ENCODE measurements at places on chromosomes 13 and 19.

GRCh38 chr13:49272296-49272695 is 24.6 kb downstream of the CDADC1 start:
- no peak for DNase-seq

DNA sequence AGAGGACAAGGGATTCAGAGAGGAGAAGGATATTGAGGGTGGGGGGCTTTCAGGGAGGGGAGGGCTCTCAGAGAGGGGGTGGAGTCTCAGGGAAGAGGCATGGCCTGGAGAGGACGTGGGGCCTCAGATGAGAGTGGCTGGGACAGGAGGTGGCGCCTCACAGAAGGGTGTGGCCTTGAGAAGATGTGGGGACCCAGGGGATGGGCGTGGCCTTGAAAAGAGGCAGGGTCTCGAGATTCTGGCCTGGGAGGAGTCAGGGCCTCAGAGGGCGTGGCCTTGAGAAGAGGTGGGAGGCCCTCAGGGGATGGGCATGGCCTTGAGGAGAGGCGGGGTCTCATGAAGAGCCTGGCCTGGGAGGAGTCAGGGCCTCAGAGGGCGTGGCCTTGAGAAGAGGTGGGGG is 23.7 kb upstream of the TNFSF14 start:
- DNase-seq: no peak

DNA sequence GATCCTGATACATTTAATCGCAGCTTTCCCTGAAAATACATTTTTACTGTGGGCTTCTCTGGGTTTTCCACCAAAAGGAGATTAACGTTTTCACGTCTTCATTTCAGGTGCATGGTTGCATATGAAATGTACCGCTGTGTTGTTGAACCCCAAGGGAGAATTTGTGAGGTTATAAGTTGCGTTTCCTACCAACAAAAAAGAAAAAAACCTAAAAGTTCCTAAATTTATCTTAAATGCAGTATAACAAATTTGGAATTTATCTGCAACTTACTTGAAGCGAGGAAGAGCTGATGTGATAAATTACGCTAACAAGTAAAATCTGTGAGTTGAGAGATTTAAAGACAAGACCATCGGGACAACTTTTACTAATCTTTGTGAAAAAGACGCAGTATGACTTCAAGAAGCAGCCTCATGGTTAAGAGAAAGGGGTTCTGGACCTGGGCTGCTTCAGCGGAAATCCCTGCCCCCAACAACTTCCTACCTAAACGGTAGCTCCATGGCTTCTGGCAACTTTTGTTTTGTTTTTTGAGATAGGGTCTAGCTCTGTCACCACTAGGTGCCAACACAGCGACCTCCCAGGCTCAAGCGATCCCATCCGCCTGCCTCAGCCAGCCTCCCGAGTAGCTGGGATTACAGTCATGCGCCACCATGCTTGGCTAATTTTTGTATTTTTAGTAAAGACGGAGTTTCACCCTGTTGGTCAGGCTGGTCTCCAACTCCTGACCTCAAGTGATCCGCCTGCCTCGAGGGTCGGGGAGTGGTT is 958 bp upstream of the OBI1 start:
- DNase-seq: peak; percentile 45

DNA sequence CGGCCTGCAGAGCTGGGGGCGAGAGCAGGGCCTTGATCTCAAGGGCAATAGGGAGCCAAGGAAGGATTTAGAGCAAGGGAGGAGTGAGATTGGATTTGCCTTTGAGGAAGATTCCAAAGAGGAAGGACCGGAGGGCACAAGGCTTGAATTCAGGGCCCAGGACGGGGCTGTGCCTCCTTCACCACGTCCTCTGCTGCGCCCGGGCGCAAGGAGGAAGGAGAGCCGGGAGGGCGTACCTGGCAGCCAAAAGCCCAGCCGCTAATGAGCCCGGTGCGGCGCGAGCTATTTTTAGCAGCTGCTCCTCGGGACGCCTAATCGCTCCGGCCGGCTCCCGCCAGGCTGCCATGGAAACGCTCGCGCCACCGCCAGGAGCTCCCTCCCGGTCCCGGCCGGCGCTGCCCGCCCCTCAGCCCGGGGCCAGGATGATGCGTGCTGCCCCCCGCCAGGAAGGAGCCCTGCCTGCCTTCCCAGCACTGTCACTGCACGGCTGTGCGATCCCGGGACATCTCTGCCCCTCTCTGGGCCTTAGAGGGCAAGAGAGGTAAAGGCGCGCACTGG is 31.3 kb downstream of the TINCR start:
- peak; percentile 98 for DNase-seq

DNA sequence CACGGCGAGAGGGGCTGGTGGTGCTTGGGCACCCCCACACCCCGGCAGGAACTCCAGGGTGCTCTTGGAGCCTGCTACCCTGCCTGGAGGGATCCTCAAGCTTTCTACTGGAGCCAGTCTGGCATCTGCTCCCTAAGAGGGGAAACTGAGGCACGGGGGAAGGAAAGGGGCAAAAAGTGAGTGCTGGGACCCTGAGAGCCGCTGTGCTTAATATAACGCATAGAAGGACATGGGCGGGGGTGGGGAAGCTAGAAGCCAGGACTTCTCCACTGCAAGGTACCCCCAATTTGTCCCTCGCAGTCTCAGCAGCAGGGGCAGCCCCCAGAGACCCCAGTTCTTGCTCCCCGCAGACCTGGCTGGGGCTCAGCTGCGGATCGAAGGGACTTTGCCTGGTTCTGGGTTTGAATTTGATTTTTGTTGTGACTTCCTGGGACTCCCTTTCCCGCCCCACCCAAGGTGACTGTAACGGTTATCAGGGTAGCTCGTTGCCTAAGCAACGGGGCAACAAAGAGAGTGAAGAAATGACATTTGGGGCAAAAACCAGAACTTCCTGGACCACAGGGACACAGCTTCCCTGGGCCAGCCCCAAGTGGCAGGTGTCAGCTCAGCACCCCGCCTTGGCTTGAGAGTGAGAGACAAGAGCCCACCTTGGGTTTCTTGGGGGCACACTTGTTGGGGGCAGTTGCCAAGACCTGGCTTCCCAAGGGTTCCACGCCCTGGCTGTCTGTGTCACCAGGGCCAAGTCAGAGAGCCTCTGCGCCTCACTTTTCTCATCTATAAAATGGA is 638 bp downstream of the ADGRE5 start:
- no peak for DNase-seq

GRCh38 chr19:35861640-35862160 is 5.0 kb downstream of the KIRREL2 start:
- DNase-seq: peak; percentile 32

DNA sequence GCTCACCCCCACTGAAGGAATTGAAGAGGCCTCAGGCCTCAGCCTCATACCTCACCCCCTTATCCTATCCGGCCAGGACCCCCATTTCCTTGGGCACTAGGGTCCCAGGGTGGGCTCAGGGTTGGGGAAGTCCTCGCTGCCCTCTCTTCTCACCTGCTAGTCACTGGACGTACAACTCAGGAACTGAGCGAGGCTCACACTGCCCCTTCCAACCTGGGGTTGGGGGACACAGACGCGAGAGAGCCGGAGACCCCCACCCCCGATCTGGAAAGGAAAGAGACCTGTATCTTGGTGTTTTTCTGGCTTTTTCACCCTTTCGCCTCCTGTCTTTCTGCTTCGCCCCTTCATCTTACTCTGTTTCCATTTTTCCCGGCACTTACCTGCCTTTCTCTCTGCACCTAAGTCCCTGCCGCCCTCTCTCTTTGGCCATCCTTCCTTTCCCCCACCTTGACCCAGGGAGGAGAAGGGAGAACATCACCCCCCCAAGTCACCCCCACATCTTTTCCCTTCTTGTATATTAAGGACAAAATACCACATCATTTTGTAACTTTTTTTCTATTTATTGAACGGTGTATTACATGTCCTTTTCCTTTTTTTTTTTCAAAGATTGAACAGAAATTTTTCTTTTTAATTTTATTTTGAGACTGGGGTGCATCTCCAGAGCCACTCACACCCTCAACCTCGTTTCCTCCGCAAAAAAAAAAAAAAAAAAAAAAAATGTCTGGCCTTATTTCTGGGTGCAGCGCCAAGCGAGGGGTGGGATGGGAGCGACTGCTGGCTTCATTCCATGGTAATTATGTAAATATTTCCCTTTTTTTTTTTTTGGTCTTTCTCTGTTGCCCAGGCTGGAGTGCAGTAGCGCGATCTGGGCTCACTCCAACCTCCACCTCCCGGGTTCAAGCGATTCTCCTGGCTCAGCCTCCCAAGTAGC is 36.6 kb downstream of the ZSWIM4 start:
- no peak for DNase-seq

- peak; percentile 75 for DNase-seq
These were observed 5.2 kb downstream of the TRIP10 start for GRCh38 chr19:6744381-6745301.

DNA sequence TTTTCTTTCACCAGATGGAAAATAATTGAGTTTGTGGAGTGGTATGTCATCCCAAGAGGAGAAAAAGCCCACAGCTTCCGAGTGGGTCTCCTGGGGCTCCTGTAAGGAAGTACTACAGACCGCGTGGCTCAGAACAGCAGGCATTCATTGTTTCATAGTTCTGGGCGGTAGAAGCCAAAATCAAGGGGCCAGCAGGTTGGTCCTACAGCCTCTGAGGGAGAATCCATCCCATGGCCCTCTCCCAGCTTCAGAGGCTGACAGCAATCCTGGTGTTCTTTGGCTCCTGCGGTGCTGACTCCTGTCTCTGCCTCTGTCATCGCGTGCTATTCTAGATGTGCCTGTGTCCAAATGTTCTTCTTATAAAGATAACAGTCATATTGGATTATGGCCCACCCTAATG is 362.6 kb downstream of the FGF14 start:
- DNase-seq: no peak

- no peak for DNase-seq
These were observed 2.7 kb downstream of the LPAR6 start for GRCh38 chr13:48410199-48410598.

DNA sequence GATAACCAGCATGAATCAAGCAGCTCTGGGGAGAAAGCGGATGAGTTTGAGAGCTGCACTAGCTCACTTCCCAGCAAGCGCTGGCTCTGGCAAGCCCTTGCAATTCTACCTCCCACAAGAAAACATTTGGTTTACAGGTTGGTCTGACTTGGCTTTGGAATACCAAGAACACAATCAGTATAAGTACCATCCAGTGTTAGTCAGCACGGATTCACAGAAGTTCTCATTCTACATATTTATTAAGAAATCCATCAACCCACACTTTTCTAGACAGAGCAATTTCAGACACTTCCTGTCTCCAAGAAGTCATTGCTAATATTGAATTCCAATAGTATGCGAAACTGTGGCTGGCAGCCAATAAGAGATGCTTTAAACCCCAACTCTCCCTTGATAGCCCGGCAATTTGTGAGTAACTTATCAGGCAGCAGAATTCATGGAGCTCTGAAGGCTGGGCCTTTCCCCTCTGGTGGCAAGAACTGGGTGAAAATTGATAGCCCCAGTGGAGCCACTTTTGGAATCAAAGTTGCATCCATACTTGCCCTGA is 59.4 kb upstream of the WASF3 start:
- no peak for DNase-seq

DNA sequence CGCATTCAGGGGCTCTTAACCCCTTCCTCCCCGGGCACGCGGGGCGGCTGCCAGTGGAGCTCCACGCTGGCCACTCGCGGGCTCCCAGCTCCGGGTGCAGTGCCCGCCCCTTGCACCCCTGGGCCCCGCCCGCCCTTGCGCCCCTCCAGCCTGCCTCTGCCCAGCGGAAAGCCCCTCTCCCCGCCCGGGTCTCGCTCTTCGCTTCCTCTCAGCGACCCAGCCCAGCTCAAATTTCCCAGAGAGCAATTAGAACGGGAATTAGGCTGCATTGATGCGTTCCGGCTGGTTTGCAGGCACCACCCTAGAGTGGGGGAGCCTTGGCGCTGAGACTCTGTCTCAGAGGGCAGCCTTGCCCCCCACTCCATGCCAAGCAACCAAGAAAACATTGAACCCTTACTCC is 1.8 kb upstream of the GSX1 start:
- no peak for DNase-seq

DNA sequence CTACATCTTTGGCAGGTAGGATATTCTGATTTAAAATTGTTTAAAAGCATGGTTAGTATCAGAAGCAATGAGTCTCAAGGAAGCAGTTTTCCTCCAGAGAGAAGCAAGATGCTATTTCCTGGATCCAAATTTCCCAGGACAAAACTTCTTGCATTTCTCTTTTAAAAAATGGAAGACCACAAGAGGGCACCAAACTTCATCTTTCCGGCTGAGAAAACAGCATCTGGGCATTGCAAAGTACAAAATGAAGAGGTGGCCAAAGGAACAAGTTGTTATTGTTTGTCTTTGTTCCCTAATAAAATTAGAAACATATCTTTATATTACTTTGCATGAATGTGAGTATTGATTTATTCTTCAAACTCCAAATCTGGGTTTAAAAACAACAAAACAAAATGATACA is 60.0 kb upstream of the LRCH1 start:
- peak; percentile 37 for DNase-seq

- no peak for DNase-seq
These were observed 5.3 kb upstream of the HOMER3 start for GRCh38 chr19:18946335-18946734.

DNA sequence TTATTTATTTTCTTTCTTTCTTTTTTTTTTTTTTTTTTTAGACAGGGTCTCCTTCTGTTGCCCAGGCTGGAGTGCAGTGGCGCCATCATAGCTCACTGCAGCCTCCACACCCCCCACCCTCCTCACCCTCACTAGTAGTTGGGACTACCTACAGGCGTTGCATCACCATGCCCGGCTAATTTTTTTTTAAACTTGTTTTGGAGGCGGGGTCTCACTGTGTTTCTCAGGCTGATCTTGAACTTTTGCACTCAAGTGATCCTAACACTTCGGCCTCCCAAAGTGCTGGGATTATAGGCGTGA is 33.6 kb downstream of the GJA3 start:
- no peak for DNase-seq
